ENCODE measurements at places on chromosomes 3 and 15.

- DNase-seq, result no peak
These were observed 95.8 kb upstream of the SNRPN start for GRCh38 chr15:24858737-24859601.

DNA sequence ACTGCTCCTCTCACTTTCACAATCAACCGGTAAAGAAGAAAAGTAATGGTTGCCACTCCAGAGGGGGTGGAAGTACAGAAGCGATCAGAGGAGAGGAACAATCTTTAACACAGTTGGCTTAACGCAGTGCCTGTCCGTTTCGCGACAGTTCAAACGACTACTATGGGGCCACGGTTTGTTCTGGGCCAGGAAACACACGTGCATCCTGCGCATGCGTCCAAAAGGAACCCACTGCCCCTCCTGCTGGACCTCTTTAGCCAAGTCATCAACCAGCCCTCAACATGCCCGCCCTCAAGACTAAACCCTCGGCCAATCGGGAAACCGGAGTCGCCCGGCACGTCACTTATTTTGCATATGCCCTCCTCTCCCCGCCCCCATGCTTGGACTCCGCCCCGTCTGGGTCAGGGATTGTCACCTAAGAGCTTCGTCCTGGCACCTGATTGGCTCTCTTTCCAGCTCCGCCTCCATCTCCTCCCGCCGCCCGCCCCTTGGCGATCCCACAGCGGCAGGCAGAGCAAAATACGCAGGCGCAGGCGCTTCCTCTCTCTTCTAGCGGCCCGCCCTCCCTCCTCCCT lies 345 bp upstream of the CDV3 start:
- peak; percentile 100 for DNase-seq

GRCh38 chr15:82679626-82680199 lies 30.0 kb downstream of the AP3B2 start:
- DNase-seq, result no peak

- DNase-seq, result no peak
These were observed 273.2 kb downstream of the MECOM start for GRCh38 chr3:169390271-169390670.

- DNase-seq, result no peak
These were observed 2.1 kb upstream of the RFT1 start for GRCh38 chr3:53132347-53132746.

DNA sequence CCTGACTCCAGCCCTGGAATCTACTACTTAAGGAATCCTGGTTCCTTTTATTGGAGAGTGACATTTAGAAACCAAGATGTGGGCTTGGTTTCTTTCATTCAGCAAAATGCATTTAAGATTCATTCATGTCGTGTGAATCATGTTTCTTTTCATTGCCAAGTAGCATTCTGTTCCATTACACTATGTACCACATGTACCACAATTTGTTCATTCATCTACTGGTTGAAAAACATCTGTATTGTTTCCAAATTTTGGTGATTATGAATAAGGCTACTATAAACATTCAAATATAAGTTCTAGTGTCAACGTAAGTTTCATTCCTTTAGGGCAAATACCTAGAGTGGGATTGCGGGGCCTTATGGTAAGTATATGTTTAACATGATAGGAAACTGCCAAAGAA lies 264.2 kb downstream of the VPS13C start:
- no peak for DNase-seq

DNA sequence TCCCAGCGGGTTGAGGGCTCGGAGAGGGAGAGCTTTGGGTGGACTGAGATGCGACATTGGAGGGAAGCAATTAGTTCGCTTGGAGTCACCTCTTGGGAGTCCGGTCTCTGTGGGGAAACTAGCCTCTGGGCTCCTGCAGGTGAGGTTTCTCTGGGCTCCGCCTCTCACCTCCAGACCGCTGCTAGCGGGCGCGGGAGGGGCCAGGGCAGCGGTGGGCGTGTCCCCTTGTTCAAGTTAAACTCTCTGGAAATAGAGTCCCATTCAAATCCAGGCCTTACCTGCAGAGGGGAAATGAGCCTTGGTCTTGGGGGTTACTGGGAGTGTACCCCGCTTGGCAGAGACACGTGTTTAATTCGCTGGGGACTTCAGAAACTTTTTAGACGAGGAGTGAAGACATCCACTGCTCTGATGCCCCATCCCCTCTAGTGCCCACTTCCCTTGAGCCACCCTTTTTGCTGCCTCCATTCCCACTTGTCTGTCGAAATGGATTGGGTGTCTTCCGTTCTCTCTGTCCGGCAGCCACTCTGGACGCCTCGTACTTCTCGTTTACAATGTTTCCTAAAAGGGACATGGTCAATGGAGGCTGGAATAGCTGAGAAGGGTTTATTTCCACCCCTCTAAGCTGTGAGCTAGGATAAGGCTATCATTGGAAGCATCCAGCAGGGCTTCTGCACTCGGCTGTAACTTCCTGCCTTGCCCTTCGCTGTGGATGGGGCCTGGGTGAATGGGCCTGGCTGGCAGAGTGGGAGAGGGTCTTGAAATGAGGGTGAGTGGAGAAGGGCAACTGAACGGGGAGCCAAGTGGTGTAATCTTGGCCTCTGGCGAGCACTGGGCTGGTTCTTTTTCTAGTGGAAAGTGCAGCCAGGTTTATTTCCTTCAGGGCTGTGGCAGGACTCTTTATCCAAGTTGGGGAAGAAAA lies 1.1 kb downstream of the MITF start:
- DNase-seq, result peak; percentile 57

- no peak for DNase-seq
These were observed 671.7 kb downstream of the MECOM start for GRCh38 chr3:168991803-168992202.

DNA sequence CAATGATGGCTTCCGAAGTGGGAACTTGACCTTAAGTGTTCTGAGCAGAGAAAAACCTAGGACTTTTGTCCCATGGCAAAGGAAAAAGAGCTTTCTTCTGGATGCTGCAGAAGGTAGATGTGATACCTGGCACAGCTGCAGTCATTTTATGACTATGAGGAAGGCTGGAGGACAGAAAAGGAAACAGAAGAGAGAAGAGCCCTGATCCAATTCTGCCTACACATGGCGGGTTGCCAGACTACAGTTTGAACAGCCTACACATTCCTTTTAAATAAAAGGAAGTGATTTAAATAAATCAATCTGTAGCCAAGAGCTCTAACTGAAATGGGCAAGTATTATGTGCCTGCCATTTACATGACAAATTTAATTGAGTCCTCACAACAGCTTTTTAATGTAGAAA lies 43.6 kb upstream of the CHRNB4 start:
- no peak for DNase-seq

- no peak for DNase-seq
These were observed 123.1 kb downstream of the FMN1 start for GRCh38 chr15:33071451-33071850.

Data from kidney (tissue), 22 donors.